Stimulated activated CD8-positive, alpha-beta memory T cell treated with anti-CD3 and anti-CD28 coated beads, Interleukin-7, amount 100 ng/mL, for 1 hour (primary cell): ENCODE measurements at places on chromosomes 5 and 9.
A peak's percentile ranks its signal among the peaks of the same experiment; 100 is the strongest.

DNA sequence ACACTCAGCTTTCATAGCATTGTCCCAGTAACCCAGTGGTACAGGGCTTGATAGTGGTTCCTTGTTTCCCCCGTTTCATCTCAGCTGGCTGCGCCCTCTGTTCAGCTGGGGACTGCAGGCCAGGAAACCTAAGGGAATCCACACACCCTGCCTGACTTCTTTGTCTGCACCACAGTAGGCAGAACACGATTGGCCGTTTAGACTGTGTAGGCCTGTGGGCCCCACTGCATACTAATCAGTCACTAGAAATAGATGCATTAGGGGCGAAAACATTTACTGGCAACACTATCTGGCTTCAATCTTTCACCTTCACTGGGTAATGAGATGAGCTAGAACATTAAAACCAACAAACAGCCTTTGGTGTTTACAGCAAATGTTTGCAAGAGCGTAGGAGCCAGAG lies 512.7 kb upstream of the BRINP1 start:
- no peak for DNase-seq

GRCh38 chr5:157820593-157821252 lies 38.2 kb downstream of the CLINT1 start:
- no peak for DNase-seq

DNA sequence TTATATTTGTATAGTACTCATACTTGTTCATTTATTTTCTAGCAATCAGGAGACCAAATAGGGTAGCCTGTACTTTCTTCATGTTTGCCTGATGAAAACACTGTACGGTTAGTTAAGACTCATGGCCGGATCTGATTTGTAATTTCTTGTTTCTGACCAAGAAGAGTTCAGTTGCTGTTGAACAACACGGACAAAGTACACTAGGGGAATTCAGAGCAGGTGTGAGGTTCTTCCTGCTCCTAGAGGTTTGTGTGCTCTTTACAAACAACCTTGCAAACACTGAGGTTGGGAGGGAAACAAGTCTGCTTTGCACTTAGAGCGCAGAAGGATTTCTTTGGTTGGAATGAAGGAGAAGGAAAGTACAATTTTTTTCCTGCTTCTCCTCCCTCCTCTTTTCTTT lies 69.7 kb downstream of the TRIO start:
- no peak for DNase-seq

GRCh38 chr5:88550736-88551135 lies 282.1 kb upstream of the TMEM161B start:
- DNase-seq, result no peak

- no peak for DNase-seq
Observed at GRCh38 chr5:164244-164643, 27.1 kb upstream of the LRRC14B start.

DNA sequence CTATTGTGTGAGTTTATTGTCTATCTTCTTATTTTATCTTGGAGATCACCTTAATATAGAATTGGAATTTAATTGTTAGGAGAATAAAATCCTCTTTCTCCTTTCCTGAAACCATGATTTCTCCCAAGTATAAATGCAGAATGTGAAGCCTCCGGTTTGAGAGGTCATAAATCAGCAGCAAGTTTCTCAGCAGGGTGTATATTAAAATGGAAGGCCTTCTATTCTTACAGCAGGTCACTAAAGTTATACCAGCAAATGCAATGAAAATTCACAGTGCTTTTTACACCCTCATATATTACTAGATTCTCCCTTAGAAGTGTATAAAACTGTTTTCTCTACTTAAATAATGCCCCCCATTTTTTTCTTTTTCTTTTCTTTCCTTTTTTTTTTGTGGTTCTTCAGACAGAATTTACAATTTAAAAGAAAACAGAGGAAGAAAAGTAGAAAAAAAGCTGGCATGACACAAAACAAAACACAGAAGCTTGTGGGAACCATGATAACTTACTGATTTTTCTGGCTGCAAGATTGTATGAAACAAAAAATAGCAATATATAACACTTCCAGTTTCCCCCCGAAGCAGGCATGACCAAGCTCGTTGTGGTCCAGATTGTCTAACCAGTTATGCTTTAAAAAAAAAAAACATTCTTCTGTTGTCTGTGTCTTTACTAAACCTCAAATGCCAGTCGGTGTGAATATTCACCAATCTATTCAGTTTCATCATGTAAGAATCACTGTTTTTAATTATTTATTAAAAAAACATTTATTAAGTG lies 211.2 kb downstream of the RAB3C start:
- DNase-seq, result no peak

- DNase-seq, result no peak
Observed at GRCh38 chr5:126757713-126758357, 19.1 kb upstream of the LMNB1 start.

- no peak for DNase-seq
Observed at GRCh38 chr9:96078897-96079490, 203.5 kb downstream of the ERCC6L2 start.

DNA sequence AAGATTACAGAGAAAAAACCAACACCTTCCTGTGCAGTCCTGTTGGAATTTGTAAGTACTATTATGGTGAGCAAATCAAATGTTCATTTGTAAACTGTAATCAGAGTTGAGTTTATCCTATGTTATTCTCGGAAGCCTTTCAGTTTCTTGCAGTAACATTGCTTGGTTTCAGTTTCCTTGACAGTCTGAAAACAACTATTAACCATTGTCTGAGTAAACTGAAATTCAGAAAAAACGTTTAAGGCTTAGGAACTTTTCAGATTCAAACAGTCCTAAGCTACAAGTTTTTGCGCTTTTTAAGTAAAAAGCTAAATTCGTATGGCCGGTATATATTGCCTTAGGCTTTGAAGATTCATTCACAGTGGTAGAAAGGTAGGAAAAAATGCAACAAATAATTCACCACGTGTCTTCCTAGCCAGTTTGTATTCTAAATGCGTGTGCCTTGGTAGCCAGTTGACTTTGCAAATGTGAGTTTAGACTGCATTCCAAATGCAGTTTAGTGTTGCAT lies 2.5 kb downstream of the GPBP1 start:
- no peak for DNase-seq

GRCh38 chr5:139816566-139816965 lies 21.0 kb downstream of the PSD2 start:
- no peak for DNase-seq

GRCh38 chr5:133741818-133742355 lies 129.5 kb upstream of the FSTL4 start:
- no peak for DNase-seq

GRCh38 chr9:19485193-19485592 lies 76.4 kb downstream of the ACER2 start:
- no peak for DNase-seq

DNA sequence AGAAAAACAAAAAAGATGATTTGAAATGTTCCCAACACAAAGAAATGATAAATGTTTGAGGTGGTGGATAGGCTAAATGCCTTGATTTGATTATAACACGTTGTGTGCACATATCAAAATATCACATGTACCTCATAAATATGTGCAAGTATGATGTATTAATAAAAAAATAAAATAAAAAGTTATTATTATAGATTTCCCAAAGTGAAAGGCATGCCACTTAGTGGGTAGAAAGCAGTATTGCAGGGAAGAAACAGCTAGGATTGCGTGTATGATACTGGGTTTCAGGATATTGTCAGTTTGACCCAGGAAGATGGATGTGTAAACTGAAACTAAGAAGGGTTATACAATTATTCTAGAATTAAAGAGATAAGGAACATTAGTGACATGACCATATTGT lies 3.6 kb upstream of the TMEM38B start:
- no peak for DNase-seq

- no peak for DNase-seq
Observed at GRCh38 chr5:53874409-53874808, 314.0 kb downstream of the NDUFS4 start.

DNA sequence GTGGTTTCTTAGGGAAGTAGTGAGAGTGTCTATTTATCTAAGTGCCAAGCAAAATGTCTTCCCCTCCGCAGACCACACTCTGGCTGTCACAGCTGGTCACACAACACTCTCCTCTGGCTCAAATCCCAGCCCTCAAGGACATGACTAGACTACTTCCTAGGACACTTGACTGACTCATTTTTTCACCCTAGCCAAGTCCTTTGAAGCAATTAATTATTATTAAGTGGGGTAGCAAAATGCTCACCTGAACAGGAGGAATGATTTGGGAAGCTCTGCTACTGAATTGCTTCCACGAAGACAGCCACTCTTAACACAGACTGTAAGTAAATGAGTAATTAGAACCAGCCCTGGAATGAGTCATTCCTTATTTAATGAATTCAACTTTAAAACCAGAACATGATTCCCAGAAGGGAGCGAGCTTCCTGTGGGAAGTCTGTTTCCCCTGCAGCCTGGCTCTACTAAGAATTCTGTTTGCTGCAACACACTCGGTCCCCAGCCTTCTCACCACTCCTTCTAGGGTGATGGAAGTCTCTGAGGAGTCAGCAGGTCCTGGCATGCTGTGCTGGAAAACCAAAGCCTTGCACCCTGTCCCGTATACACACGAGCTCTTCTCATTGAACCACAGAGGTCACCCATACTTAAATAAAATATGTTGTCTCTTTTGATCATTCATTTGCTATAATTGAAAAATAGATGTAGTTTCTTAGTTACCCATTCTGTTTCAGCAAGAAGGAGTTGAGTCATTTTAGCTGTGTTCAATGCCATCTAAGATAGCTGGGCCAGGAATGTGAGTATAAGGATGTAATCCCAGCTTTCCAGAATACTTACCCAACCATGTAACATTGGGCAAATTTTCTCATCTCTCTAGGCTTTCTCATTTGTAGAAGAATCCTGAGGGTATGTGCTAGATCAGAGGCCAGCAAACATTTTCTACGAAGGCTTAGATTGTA lies 218.6 kb upstream of the RASEF start:
- DNase-seq, result no peak

GRCh38 chr5:56450766-56451165 lies 217.6 kb upstream of the ANKRD55 start:
- DNase-seq, result no peak

GRCh38 chr9:104872656-104873488 lies 55.1 kb downstream of the ABCA1 start:
- no peak for DNase-seq

DNA sequence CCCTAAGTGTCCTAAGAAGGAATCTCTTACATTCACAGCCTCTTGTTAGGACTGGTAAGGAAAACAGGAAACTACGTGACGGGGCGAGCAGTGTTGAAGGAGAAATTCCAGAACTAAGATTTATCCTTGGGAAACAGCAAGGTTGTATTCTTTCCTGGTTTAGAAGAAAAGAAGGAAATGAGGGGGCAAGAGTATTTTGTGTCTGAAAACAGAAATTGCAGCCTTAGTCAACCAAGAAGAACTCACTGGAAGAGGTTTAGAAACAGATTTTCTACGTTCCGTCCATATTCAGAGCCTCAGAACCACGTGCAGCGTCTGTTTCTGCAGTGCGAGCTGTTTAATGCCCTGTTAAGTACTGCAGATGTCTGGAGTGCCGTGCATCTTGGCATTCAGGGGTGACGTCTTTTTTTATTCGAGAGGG lies 75.2 kb downstream of the GOLPH3 start:
- no peak for DNase-seq

DNA sequence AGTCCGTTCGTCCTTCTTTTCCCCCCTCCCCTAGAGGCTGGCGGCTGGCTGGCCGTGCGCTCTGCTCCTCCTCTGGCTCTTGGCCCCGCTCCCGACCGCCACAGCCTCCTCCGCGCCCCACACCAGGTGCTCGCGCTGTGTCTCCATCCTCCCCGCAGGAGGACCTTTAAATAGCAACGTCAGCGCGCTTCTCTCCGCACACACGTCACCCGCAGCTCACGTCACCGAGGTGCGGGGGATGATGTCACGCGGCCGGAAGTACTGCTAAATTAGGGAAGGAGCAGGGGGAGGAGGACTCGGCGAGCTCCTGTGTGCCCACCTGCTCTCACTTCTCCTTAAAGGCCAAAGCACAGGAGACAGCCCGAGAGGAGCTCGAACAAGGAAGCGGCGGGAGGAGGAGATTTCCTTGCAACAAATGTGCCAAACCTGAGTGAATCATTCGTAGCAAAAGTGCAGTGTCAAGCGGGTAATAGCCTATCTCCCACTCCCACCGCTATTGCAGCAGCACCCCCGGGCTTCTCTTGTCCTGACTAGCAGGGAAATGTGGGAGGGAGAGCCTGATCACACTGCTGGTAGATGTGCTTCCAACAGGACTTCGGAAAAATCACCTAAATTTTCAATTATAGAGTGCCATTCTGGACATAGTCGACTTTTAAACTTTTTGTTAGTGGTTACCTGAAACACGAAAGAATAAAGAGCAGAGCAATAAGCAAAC lies 614 bp upstream of the HOMER1 start:
- DNase-seq, result peak; percentile 77

- no peak for DNase-seq
Observed at GRCh38 chr5:10735569-10736276, 25.3 kb downstream of the DAP start.

- no peak for DNase-seq
Observed at GRCh38 chr9:114501796-114502682, 3.2 kb downstream of the WHRN start.

- no peak for DNase-seq
Observed at GRCh38 chr9:9920425-9921060, 692.3 kb downstream of the PTPRD start.

DNA sequence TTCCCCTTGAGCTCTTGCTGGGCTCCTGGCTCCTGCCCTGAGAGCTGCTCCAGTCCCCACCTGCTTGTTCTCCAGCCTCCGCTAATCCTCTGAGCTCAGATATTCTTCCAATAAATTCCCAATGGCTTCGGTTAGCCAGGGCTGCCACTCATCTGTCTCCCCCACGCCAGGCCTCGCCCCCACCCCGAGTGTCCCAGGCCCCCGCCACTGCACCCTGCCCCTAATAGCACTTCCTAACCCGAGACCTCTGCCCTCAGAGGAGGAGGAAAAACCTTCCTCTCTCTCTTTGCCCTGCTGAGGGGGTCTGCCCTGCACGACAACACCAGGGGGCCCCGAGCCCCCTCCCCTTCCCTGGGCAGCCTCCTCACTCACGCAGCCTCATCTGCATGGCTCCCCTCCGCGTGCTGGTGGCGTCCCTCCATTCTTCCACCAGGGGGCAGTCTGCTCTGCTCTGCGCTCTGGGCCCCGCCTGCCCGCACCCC lies 5.4 kb upstream of the LCN15 start:
- DNase-seq, result no peak

GRCh38 chr5:177300236-177300880 lies 3.2 kb downstream of the RAB24 start:
- DNase-seq, result peak; percentile 47

GRCh38 chr5:125659316-125660023 lies 763.7 kb upstream of the GRAMD2B start:
- no peak for DNase-seq

DNA sequence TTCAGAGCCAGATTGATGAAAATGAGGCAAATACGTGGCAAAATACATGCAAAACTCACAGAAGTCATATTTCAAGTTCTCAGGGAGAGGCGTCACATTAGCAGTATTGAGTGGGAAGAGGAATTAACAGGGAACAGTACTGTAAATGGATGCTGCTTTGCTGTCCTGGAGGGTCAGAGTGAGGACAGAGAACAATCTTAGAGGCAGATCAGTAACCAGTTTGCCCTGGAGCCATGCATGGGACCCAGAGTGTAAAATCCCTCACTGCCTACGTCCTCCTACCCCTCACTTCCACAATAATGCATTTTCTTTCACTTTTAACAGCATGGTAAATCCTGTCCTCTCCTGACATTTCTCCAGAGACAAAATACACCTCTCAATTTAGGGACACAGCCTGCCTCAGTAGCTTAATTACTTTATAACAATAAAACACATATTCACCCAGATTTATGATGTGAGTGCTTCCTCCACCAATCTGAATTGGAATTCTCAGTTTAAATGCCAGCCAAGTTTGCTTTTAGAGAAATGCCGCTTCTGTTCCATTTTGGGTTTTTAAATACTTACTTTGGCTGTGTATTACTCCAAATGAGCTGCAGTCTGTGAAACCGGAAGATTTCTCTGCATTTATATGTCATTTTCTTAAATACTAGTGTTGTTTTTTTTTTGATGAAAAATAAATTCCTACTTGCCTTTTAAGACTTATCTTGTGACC lies 70.0 kb downstream of the LMNB1 start:
- no peak for DNase-seq
